ENCODE measurements at places on chromosomes 4 and X.

DNA sequence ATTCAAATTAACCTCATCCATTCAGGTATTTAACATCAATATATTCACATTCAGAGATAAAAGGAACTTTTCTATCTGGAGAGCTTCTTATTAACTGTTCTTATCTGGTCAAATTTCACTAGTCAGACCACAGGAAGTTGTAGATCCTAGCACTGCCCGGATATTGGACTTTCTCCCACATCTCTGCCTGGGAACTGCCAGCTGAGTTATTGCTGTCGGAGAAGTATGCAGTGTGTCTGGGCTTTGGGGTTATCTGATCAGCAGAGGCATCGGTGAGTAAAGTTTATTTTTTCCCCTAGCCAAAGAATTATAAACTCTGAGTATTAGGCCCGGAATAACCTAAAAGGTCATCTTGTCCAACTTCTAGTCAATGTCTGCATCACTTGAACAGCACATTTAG is 45.1 kb downstream of the OR13H1 start:
- DNase-seq: no peak

DNA sequence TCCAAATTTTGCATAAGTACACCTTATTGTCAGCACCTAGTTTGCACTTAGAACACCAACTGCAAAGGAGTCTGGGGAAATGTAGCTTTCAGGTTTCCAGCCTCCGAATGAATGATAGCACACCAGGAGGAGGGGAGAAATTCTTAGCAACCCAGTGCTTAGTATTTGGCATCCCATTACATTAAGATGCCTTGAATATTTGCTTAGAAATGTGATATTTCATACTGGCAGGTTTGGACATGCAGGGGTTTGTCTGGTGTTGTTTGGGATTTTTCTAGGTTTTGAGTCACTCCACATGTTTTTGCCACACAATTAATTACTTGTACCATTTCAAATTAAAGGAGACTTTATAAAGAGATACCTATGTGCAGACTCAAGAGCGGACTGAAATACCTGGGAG is 60.3 kb upstream of the CAMK2D start:
- no peak for DNase-seq

GRCh38 chrX:24148535-24149350 is 786 bp upstream of the ZFX start:
- DNase-seq: no peak

DNA sequence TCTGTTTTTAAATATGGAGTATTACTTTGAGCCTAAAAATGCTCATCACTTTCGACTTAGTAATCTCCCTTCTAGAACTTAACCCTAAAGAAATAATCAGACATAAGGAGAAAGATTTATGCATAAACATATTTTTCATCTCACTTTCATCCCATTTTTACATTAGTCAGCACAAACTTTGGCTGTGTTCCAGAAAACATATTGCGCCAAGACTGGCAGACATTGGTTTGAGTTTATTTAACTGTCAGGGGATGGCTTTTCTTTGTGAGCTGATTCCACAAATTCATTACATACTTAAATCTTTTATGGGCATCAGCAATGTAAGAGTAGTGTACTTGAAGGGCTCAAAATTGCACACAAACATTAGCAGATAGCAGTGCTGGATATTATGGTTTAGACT is 23.7 kb downstream of the MAOA start:
- DNase-seq: no peak

GRCh38 chr4:185809533-185810071 is 2.4 kb downstream of the SORBS2 start:
- no peak for DNase-seq

GRCh38 chr4:140012688-140013486 is 141.1 kb downstream of the MAML3 start:
- no peak for DNase-seq

- DNase-seq: no peak
These were observed 688 bp downstream of the GPR101 start for GRCh38 chrX:137032841-137033773.

GRCh38 chrX:28273736-28274135 is 292.5 kb upstream of the DCAF8L1 start:
- DNase-seq: no peak
